ENCODE measurements at places on chromosomes 13 and 19.

DNA sequence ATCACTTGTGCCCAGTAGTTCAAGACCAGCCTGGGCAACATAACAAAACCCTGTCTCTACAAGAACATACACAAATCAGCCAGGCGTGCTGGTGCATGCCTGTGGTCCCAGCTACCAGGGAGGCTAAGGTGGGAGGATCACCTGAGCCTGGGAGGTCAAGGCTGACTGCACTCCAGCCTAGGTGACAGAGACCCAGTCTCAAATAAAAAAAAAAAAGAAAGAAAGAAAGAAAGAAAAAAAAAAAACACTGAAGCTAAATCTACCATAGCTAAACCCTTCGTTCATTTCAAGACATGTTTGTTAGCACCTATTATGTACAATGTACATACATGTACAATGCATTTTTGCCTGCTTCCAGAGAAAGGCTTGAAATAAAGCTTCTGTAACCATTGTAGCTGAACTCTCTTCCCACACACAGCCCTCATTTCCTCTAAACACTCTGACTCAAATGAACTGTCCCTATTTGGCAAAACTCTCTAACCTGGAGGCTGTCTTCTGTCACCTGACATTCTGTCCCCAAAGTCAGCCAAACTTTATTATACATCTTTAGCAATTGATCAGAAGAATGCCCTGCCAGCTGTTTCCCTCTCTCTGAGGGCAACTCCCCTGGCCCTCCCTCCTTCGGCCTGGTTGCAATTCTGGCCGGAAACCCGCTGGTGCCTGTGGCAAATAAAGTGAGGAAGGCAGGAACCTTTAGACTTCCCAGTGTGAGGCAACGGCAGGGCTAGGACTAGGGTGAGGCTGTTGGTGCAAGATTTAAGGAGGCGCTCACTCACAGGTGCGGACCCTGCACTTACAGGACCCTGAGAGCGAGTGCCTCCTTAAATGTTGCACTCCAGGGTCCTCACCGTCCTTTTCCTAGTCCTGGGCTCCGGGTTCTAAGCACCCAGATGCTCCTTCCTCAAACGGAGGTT lies 1.8 kb downstream of the ETHE1 start:
- DNase-seq, result peak; percentile 26

GRCh38 chr19:54873990-54874389 lies at the start of gene FCAR:
TSS of gene FCAR (plus strand) at chr19:54874235. CDS start at chr19:54874290, 55 bp downstream.
- DNase-seq, result no peak

GRCh38 chr19:41694196-41694595 lies 6.1 kb upstream of the CEACAM7 start:
- DNase-seq, result no peak

GRCh38 chr13:110471156-110471832 lies 90.2 kb downstream of the RAB20 start:
- DNase-seq, result no peak

DNA sequence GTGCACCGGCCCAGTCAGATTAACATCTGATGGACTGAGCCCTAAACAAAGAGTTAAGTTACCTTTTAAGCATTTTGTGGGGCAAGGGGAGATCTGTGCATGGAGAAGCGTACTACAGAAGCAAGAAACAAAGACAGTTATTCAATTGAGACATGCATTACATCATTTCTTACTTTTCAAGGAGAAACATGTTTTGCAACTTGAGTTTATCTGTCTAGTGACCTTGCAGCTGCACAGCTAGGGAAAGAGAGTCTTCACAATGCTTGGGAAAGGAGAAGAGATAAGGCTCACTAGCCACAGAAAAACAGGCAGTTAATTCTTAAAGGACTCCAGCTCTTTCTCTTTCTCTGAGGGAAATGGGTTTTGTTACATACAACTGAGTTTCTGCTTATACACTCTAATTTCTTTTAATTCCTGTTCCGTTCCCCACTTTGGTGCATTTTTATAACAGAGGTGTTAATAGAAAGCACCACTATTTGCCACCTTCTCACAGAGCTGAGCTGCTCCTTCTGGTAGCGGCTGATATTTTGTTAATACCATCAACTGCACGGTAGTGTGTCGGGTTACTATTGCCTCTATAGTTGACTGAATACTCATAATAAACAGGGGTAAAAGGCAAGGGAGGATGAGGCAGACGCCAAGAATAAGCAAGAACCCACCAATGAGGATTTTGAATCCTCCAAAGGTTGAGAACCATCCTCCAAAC lies 55.9 kb downstream of the ZNF431 start:
- no peak for DNase-seq

DNA sequence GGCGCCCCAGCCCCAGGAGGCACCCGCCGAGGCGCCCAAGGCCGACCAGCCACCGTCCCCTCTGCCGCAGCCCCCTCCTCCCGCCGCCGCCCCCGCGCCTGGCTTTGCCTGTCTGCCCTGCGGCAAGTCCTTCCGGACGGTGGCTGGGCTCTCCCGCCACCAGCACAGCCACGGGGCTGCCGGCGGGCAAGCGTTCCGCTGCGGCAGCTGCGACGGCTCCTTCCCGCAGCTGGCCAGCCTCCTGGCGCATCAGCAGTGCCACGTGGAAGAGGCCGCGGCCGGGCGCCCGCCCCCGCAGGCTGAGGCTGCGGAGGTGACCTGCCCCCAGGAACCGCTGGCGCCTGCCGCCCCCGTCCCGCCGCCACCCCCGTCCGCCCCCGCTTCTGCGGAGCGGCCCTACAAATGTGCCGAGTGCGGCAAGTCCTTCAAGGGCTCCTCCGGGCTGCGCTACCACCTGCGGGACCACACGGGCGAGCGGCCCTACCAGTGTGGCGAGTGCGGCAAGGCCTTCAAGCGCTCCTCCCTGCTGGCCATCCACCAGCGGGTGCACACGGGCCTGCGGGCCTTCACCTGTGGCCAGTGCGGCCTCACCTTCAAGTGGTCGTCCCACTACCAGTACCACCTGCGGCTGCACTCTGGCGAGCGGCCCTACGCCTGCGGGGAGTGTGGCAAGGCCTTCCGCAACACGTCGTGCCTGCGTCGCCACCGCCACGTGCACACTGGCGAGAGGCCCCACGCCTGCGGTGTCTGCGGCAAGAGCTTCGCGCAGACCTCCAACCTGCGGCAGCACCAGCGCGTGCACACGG lies 2.6 kb upstream of the NAT14 start:
- DNase-seq, result no peak

DNA sequence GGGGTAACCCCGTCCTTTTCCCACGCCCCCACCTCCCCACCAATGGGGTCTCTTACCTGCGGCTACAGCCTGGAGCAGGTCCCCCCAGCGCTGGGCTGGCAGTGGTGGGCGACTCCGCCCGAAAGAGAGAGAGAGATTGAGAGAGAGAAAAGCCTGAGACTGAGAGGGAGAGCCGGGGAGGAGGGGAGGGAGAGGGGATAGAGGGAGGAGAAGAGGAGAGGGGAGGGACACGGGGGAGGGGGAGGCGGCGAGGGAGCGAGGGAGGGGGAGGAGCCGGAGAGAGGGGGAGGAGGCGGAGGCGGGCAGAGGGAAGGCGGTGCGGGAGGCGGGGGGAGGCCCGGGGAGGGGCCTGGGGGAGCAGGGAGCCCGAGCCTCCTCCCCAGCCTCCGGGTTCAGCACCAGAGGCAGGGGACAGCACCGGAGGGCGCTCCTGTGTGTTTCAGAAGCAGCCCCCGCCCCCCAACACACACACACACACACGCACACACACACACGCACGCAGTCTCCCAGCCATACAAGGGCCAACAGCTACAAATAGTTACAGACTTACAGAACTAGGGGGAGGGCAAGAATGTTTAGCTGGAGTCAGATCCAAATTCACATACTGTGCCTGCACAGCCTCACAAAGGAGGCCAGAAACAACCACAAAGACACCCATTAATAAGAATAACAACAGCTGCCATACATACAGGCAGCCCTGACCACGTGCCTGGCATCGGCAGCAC lies at the start of gene SLC8A2:
SLC8A2 (minus strand) TSS at position 161 of the 725 bp plus-strand sequence. CDS start 5,490 bp downstream, outside the sequence.
- DNase-seq, result peak; percentile 51

DNA sequence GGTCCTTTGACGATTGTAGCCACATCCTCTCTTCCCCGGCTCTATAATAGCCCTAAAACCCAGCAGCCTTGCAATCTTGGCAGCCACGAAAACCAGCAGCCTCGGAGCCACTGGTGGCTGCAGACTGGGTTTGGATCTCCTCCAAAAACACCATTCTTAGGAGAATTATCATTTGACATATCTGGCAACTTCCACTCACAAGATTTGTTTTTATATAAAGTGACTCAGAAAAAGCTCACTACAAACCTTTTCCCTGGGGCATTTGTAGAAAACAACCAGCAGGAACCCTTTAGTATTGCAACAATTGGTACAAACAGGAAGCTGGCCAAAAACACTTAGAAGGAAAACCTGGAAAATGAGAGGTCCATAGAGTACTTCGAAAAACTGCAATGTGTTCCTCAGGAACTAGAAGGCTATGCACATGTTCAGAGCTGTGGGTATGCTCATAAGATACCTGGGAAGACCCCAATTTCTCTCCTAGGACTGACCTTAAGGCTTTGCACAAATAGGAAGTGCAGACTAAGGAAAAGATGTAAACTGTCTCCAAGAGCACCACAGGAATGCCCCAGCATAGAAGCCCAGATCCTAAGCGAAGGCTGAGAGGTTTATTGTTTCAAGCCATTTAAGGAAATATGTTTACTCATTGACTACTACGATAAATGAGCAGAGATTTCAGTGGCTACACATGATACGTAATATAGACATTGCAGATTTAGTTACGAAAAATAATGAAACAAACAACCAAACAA lies 71.2 kb downstream of the MYO16 start:
- no peak for DNase-seq

DNA sequence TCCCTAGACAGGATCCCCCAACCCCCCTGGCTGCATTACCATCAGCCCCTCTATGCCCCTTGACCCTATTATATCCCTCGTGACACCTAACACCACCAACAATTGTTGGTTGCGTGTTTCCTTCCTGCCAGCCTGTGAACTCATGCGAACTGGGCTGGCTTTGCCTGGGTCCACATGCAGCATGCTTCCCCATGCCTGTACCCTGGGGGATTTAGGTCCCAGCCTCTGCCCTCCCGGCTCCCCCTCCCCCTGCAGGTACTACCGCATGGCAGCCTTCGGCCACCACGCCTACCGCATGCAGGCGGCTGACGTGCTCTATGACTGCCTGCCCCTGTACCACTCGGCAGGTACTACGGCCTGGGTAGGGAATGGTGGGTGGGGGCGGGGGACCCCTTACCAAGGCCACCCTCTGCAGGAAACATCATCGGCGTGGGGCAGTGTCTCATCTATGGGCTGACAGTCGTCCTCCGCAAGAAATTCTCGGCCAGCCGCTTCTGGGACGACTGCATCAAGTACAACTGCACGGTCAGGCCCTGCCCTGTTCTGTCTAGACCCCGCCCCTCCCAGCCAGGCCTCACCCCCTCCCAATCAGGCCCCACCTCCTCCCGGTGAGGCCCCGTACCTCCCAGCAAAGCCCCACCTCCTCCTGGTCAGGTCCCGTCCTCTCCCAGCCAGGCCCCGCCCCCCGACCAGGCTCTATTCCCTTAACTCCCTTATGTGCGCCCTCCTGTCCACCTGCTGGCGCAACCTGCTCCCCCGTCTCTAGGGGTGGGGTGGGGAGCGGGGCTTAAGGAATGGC lies 18.5 kb downstream of the SLC27A1 start:
- DNase-seq, result peak; percentile 75

DNA sequence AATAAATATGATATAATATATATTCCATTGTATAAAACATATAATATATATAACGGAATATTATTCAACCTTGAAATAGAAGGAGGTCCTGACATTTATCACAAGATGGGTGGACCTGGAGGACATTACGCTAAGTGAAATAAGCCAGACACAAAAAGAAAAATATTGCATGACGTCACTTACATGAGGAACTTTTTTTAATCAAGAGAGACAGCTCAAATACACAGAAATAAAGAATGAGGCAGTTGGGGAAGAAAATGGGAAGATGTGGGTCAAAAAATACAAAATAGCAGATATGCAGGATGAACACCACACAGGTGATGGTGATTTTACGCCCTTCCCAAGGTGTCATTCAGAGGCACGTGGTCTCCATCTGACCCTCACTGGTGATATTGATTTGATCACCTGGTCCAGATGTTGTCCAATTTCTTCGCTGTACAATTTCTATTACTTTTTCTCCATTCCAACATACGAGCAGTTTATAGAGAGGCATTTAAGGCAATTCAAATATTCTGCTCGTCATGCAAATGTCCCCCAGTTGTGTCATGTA lies 513 bp upstream of the ZNF317 start:
- no peak for DNase-seq

GRCh38 chr19:51702825-51703574 lies 9.9 kb downstream of the SPACA6 start:
- DNase-seq, result no peak

- no peak for DNase-seq
Observed at GRCh38 chr13:33321686-33322542, 36.4 kb upstream of the STARD13 start.

DNA sequence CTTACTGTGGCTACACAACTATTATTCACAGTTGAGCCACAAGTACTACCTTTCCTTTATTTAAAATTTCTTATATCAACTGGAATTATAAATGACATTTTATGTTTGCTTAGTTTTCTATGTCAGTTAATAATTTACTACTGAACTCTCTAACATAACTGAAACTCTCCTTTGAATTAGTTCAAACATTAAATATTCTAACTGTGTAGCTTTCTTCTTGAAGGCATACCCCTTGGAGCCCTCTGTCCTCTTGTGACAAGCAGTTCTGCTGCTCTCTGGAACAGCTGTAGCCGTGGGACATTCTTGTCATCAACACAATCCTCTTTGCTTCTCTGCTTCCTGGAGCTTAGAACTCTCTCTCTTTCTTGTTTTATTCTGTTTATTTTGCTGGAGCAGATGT lies 244.8 kb downstream of the NHLRC3 start:
- no peak for DNase-seq

DNA sequence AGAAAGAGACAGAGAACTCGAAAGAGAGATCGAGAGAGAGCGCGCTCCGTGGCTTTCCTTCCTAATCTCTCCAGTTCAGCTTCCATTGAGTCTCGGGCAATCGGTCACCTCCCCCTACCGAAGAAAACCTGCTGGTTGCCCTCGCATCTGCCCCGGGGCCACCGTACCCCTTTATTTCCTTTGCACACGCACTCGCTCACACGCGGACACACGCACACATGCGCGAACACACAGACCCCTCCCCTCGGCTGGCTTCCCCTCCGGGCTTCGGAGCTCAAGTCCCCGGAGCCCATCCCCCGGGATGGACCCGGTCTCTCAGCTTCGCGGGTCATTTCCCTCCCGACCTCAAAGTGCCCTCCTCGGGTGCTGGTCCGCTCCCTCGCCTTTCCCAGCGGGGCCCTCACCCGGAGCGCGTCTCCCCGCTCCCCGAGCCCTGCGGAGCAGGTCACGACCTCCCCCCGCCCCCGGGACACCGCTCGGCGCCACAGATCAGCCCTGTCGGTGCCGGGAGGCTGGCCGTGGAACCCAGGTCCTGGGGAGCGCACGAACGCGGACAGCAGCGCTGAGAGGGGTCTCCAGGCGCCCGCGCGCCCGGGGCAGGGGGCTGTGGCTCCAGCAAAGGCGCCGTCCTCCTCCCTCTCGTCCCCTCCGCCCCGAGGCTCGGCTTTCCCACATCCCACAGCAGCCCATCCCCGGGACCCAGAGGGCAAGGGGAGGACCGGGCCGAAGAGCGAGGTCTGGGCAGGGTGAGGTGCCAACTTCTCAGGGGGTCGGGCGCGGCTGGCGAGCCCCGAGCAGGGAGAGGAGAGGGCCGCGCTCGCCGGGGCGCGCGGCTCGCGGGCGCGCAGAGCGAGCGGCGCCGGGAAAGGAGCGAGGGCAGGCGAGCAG lies 1.8 kb downstream of the DACH1 start:
- DNase-seq, result no peak

GRCh38 chr19:48487544-48487943 lies 18.4 kb downstream of the CYTH2 start:
- no peak for DNase-seq
